ENCODE measurements at places on chromosomes 5 and 9. TPM values are rescaled to one million over a fixed set of nuclear protein-coding genes. Genes with fewer than 3 reads are reported as not detected.
A peak's percentile ranks its signal among the peaks of the same experiment; 100 is the strongest.

GRCh38 chr5:163434401-163434866 is 3.0 kb upstream of the CCNG1 start:
- H3K4me3 ChIP-seq, result no peak overlapping the region
- H3K4me1 ChIP-seq, result peaks cover 11% of the 10 kb centered on the region
- H3K36me3 ChIP-seq, result no peaks in the 10 kb centered on the region
- peak overlapping the region; percentile 8 for H3K27ac ChIP-seq

Gene RNF180
- total RNA-seq, result 9.1 TPM

DNA sequence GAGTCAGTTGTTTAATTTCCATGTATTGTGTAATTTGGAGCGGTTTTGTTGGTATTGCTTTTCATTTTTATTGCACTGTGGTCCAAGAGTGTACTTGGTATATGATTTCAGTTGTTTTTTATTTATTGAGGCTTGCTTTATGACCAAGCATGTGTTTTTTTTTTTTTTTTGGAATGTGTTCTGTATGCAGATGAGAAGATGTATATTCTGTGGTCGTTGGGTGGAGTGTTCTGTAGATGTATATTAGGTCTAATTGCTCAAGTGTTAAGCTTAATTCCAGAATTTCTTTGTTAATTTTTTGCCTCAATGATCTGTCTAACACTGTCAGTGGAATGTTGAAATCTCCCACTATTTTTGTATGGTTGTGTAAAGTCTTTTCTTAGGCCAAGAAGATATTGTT is 23.4 kb downstream of the ADGRV1 start:
- no peaks in the 10 kb centered on the region for H3K4me1 ChIP-seq
- no peak overlapping the region for H3K4me3 ChIP-seq
- DNase-seq, result no peak
- H3K27me3 ChIP-seq, result no peaks in the 10 kb centered on the region
- H3K36me3 ChIP-seq, result no peaks in the 10 kb centered on the region
- no peak overlapping the region for H3K27ac ChIP-seq

GRCh38 chr9:136044971-136045594 is 50.0 kb downstream of the NACC2 start:
- no peak for DNase-seq
- H3K36me3 ChIP-seq, result no peaks in the 10 kb centered on the region
- no peak overlapping the region for H3K27ac ChIP-seq
- no peaks in the 10 kb centered on the region for H3K4me1 ChIP-seq
